Astrocyte of the hippocampus (primary cell): ENCODE measurements at places on chromosomes 6 and 20.

GRCh38 chr20:34907616-34908469 is 31.4 kb downstream of the ACSS2 start:
- peak; percentile 88 for DNase-seq

GRCh38 chr6:32461493-32461892 is 21.8 kb downstream of the HLA-DRA start:
- DNase-seq, result no peak

GRCh38 chr20:8321001-8321400 is 188.9 kb downstream of the PLCB1 start:
- DNase-seq, result no peak

- no peak for DNase-seq
Observed at GRCh38 chr20:11652128-11652527, 265.6 kb upstream of the BTBD3 start.

DNA sequence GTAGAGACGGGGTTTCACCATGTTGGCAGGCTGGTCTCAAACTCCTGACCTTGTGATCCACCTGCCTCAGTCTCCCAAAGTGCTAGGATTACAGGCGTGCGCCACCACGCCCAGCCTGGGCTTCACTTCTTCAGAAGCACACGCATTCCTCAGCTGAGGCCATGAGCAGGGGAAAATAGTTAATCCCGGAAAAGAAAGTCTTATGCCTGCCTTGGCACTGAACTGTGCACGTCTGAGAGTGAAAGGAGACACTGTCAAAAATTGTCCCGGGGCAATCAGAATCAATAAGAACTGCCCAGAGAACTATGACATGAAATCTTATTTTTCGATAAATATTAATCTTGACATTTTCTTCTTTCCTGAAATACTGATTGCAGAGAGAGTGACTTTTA is 2.8 kb downstream of the BTN2A2 start:
- no peak for DNase-seq

DNA sequence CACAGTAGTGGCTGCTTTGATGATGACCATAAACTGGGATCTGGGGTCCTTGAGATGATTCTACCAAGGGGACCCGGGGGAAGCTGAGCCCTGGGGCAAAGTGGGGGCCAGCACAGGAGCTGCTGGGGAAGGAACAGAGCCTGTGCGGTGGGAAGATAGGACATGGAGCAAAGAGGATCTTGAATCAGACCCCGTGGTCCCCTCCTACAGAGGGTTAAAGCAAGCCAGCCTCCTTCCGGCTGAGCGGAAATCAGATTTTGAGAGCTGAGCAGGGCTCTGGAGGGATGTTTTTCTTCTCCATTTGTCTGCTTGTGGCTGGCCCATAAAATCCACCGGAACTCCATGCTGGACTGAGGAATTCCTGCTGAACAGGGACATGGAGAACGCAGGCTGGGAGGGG is 10.1 kb upstream of the TCF15 start:
- no peak for DNase-seq

DNA sequence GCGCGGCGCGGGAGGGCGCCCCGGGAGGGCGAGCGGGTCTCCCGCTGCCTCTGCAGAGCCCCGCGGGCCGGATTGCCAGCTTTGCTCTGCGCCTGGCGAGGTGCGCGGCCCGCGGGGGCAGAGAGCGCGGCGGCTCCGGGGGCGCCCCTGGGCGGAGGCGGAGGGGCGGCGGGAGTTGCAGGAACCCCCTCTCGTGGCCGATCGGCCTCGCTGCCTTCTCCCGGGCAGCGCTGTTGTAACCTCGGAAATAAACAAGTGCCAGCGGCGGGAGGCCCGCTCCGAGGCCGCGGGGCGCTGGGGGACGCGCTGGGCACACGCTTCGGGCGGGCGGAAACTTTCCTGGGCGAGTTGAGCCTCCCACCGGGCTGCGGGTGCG is 1.2 kb downstream of the CDH4 start:
- DNase-seq, result peak; percentile 81

DNA sequence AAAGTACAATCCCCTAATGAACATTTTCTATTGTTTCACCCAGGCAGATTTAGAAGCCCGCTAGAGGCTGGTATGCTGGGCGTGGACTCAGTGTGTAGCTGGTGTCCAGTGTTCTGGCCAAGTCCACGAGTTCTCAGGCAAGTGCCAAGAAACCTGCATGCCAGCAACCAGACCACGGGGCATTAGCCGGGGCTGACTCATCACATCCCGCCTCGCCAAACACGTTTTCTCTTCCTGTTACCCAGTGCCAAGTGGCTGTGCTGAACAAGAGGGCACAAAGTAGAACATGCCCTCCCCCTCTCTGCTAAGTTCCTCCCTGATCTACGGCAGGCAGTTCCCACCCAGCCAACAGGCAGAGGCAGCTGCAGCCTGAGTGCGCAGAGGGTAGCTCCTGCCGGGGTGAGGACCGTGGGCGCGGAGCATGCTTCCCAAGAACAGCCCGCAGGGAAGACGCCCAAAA is 29.6 kb downstream of the RAMACL start:
- peak; percentile 98 for DNase-seq

DNA sequence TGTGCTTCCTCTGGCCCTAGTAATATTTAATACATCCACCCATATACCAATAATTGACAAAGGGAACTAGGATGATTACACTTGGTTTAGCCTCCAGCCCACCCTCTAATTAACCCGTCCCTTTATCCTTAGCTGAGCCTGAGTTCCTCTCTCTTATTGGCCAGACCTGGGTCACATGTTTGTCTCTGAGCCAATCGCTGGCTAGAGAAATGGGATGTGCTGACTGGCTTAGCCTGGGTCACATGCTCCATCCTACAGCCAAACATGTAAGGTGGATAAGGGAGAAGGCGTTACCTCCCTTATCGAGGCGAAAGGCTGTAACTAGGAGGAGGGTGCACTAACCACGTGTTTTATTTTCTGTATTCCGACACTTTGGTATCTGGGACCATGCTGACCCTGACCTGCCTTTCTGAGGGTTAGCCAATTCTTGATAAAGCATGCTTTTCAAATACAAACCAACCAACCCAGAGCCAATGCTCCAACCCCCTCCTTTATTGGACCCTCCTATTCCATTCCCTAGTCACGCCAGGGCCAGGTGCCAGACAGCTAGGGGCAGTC is 262.7 kb downstream of the PREX1 start:
- no peak for DNase-seq

DNA sequence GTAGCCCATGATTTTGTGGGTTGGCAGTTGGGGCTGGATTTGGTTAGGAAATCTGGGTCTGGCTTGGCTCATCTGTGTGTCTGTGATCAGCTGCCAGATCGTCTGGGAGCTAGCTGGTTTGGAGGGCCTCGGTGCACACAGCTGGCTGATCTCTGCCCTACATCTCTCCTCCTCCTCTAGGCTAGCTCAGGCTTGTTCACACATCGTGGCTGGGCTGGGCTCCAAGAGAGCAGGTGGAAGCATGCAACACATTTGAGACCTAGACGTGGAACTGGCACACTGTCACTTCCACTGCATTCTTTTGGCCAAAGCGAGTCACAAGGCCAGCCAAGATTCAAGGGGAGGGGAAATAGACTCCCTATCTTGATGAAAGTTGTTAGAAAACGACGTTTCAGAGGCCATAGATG is 15.9 kb downstream of the NDUFAF5 start:
- peak; percentile 96 for DNase-seq
